ENCODE measurements at places on chromosomes 2 and 18. TPM values are rescaled to one million over a fixed set of nuclear protein-coding genes. Genes with fewer than 3 reads are reported as not detected.

- DNase-seq: no peak
Observed at GRCh38 chr2:12828980-12829379, 112.2 kb downstream of the TRIB2 start.

- DNase-seq: no peak
Observed at GRCh38 chr2:222955008-222955407, 94.2 kb downstream of the ACSL3 start.

Gene METTL21A
- 27.3 TPM for total RNA-seq

GRCh38 chr2:127564429-127565260, 29.2 kb downstream of the MYO7B start:
- no peak for DNase-seq

Gene NR4A2
- 2.9 TPM for total RNA-seq

Gene DSG1
- 0.21 TPM for total RNA-seq

Gene DPP10
- total RNA-seq: 12.4 TPM

DNA sequence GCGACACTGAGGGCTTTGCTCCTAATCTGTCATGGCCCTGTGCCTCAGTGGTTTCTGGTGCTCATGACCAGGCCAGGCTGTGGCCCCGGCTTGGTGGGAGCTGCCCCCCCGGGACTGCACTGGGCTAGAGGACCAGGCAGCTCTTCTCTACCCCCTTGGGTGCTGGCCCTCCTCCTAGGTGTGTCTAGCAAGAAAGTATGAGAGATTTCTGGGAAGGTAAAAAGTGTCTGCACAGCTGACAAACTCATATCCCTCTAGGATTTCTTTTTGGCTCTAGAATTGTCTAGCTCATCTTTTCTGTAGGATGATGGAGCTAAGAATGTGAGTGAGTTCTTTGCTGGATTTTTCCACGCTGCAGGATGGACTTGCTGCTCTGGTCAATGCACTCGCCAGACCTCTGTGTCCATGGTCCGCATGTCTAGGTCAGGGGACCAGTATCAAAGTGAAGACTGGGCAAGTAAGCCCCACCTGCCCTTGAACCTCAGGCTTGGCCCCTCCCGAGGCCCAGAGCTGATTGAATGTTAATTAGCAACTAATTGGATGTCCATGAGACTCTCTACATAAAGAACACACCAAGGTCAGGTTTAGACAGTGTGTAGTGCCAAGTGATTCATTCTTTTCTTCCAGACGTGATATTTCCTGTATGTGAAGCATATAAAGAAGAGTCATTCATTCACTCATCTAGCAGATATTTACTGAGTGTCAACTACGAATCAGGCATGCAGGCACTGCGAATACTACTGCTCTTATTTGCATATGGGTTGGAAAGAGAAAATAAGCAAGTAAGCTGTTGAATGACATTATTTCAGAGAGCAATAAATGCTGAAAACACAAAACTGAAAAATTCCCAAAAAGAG, 15.6 kb upstream of the PSD4 start:
- DNase-seq: no peak

Gene NLRC4
- 1.7 TPM for total RNA-seq

DNA sequence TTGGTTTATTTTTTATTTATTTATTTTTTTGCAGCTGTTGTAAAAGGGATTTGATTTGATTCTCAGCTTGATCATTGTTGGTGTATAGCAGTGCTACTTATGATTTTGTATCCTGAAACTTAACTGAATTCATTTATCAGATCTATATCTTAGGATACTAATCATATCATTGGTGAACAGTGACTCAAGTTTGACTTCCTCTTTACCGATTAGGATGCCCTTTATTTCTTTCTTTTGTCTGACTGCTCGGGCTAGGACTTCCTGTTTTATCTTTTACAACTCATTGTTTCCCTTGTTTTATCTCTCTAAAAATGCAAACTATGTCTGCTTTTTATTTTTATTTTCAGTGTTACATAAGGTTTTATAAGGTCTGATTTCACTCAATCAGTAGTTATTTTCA, 23.6 kb downstream of the SP100 start:
- DNase-seq: no peak

Gene RESP18
- total RNA-seq: not detected

DNA sequence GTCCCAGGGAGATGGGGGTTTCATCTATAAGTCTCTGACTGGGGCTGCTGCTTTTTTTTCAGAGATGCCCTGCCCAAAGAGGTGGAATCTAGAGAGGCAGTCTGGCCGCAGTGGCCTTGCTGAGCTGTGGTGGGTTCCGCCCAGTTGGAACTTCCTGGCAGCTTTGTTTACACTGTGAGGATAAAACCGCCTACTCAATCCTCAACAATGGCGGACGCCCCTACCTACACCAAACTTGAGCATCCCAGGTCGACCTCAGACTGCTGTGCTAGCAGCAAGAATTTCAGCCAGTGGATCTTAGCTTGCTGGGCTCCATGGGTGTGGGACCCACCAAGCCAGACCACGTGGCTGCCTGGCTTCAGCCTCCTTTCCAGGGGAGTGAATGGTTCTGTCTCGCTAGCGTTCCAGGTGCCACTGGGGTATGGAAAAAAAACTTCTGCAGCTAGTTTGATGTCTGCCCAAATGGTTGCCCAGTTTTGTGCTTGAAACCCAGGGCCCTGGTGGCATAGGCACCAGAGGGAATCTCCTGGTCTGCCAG, 152.6 kb upstream of the CYP26B1 start:
- no peak for DNase-seq

Gene GATA6
- 42.0 TPM for total RNA-seq

DNA sequence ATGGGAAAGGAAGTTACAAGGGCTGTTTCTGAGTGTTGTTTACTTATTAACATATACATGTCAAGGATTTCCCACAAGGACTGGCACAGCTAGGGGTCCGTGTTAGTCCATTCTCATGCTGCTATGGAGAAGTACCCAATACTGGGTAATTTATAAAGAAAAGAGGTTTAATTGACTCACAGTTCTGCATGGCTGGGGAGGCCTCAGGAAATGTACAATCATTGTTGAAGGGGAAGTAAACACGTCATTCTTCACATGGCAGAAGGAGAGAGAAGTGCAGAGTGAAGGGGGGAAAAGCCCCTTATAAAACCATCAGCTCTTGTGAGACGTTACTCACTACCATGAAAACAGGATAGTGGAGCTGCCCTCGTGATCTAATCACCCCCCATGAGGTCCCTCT, 128.9 kb upstream of the CELF4 start:
- no peak for DNase-seq
